ENCODE measurements at places on chromosomes 2 and 18.

DNA sequence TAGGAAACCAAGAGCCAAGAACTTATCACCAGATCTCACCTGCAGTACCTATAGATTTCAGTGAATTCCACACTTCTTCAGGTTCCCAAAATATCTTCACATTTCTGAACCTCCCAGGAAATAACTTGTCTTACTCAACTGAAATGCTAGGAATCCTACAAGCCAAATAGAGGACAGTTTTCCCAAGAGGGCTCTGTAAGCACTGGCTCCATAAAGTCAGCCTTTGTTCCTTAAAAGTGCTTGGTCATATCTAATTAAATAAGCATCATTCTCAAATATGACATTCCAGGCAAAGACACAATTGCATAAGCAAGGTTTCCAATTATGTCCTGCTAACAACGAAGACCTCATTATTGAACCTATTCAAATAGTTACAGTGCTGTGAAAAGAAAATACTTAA lies 154.6 kb upstream of the MGAT5 start:
- DNase-seq = no peak

DNA sequence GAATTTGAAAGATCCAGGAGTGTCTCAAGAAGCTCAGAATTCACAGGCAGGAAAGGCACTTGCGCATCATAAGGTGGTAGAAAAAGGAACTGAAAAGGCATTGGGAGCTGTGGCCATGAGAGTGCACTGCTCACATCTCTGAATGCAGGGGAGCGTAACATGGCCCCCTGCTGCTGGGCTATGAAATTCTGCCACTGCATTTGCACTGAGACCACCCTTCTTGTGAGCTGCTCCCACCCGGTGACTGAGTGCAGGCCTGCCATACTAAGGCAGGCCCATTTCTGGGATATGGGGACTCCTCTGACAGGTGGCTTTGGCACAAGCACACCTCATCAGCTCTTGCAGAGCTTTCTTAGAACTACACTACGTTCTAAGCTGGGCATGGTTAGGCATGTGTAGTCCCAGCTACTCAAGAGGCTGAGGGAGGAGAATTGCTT lies 25.3 kb upstream of the STARD7 start:
- no peak for DNase-seq

DNA sequence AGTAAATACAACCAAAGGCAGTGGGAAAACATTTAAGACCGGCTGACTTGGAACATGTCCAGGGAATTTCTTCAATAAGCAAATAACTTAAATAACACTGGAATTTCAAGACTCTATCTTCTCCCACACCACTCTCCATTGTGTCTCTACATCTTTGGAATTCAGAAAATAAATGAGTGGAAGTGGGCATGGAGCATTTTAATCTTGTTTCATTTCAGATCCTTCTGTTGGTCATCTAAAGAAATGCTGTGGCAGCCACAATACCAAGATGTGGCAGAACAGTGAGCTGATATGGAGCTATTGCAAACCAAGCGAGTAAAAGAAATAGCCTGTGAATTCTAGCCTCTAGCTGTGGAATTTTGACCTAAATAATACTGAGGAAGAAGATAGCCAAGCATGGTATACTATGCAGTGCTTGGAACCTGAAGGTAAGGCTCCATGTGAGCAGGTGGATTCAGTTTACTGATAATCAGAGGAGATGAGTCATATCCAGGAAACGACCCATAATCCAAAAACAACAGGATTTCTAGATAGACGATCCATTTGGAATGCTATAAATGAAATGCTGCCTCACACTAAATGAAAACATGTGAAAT lies 157.1 kb upstream of the SCN7A start:
- no peak for DNase-seq

- no peak for DNase-seq
These were observed 157.2 kb downstream of the DDX1 start for GRCh38 chr2:15748736-15749323.

GRCh38 chr2:136448986-136449780 lies 316.2 kb upstream of the THSD7B start:
- DNase-seq = no peak
